Breast epithelium (tissue), 4 donors: ENCODE measurements at places on chromosomes 3 and 15. TPM values are rescaled to one million over a fixed set of nuclear protein-coding genes. Genes with fewer than 3 reads are reported as not detected.

DNA sequence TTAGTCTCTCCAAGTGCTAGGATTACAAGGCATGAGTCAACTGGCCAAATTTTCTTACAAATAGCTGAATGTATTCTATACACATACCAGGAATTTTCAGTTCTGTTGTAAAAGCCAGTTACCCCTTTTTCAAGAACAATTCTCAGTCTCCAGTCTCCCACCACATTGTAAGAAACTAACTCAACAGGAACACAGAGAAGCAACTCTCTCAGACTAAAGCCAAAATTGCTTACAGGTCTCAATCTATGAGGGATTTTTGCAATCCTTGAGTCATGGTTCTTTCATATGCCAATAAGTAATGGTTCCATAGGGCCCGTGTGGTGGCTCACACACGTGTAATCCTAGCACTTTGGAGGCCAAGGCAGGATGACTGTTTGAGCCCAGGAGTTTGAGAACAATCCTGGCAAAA is 8.5 kb downstream of the IP6K2 start:
- H3K27ac ChIP-seq, result peak overlapping the region; percentile 68
- H3K36me3 ChIP-seq, result no peaks in the 10 kb centered on the region
- no peak for DNase-seq
- H3K4me1 ChIP-seq, result no peaks in the 10 kb centered on the region
- H3K4me3 ChIP-seq, result no peak overlapping the region
- H3K27me3 ChIP-seq, result no peaks in the 10 kb centered on the region

GRCh38 chr15:88702983-88703382 is 64.2 kb downstream of the ISG20 start:
- no peaks in the 10 kb centered on the region for H3K36me3 ChIP-seq
- no peaks in the 10 kb centered on the region for H3K4me1 ChIP-seq
- H3K27ac ChIP-seq, result no peak overlapping the region
- no peak overlapping the region for H3K4me3 ChIP-seq
- H3K27me3 ChIP-seq, result no peaks in the 10 kb centered on the region
- no peak for DNase-seq

Gene ACP3
- 6.7 TPM for total RNA-seq

DNA sequence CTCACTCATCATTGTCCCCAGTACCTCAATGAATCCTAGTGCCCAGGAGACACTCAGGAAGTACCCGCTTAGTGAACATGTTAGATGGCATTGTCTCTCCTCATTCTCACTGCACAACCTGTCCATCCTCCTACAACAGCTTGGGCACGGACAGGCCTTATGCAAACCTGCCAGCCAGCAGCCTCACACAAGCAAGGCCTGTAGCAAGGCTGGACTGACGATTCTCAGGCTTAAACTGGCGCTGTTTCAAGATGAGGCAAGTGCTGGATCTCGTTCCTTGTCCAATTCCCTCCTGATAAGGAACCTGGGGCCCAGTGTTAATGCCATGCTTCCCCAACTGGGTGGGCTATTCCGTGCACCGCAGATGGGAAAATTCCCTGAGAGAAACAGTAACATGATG is 59.0 kb downstream of the CDCP1 start:
- no peaks in the 10 kb centered on the region for H3K36me3 ChIP-seq
- H3K27me3 ChIP-seq, result no peaks in the 10 kb centered on the region
- no peak for DNase-seq
- H3K27ac ChIP-seq, result no peak overlapping the region
- H3K4me1 ChIP-seq, result no peaks in the 10 kb centered on the region

DNA sequence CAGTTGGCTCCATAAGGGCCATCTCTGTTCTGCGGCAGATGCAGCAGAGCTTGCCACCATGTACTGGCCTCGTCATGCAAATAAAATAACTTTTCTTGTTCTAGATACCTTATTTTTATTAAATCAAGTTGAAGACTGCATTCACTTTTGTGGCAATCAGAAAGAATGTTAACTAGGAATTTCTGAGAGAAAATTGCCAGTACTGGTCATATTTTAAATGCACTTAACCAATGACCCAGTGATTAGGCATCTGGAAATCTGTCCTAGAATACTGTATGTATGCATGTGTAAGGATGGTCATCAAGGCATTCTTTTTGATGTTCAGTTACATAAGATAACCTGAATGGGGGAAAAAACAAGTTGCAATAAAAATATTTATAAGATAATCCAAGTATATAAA is 34.2 kb upstream of the CSPG5 start:
- H3K36me3 ChIP-seq, result peaks cover 5% of the 10 kb centered on the region
- H3K27ac ChIP-seq, result no peak overlapping the region
- no peaks in the 10 kb centered on the region for H3K27me3 ChIP-seq
- H3K4me1 ChIP-seq, result no peaks in the 10 kb centered on the region

DNA sequence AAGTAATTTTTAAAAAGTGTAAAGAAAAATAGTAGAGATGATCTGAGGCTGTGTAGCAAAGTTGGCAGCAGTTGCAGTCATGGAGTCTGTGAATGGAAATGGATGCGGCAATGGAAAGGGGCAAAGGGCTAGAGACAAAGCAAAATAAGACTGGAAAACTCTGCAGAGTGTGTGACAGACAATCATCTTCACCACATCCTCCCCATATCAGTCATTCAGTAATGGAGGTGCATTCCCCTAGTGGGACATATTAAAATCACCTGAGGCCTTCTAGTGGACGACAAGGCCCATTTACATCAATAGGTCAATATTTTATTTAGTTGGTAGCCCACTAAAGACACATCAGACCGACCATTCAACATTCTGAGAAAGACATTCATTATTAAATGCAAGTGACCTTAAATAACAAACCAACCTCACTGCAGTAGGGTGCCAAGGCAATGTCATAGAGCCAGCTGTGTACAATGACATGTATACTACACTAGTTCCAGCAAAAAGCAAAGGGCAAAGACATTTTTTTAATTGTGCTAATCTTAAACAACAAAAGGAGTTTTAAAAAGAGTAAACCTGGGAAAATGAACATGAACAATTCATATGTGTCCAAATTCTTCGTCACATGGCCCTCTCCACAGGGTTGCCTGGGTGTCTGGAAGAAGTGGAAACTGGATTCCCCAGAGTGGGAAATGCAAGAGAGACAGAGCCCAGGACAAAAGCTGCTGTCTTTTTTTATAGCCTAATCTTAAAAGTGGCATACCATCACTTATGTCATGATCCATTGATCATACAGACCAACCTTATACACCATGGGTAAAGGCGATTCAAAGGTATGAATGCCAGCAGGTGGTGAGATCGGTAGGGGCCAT is 15.6 kb upstream of the RAP2B start:
- no peaks in the 10 kb centered on the region for H3K36me3 ChIP-seq
- H3K27ac ChIP-seq, result no peak overlapping the region
- no peak for DNase-seq
- H3K27me3 ChIP-seq, result no peaks in the 10 kb centered on the region
- H3K4me1 ChIP-seq, result no peaks in the 10 kb centered on the region

DNA sequence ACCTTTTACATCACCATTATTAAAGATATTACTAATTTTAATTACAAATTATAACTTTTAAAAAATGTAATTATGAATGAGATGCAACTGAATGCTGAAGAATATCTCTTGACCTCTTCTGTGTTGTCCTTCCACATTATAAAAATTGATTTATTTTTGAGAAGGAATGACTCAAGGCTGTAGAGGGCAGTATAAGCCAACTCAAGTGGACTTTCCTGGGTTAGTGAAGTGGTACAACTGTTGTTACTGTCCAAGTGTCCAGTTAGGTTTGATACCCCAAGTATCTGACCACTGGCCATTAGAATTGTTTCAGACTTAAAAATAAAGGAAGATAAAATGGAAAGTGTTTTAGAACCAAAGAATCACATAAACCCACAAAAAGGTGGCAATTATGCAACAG is 51.9 kb downstream of the BBX start:
- H3K4me1 ChIP-seq, result no peaks in the 10 kb centered on the region
- H3K27ac ChIP-seq, result no peak overlapping the region
- no peak for DNase-seq

DNA sequence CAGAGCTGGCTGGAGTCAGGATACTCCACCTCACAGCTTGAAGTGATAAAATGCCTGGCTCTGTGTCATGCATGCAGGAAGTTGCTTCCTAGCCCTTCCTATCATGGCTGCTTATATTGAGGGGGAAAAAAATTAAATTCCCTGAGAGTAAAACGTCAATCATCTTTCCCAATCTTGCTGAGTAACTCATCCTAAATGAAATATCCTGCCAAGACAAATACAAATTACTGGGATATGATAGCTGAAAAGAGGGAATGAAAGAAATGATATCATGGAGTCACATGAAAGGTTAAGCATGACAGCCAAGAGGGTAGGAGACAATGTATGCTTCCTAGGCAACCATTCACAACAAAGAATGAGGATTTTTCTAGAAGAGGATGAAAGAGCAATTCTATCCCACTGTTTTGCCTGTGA is 110.6 kb downstream of the ABI3BP start:
- no peaks in the 10 kb centered on the region for H3K4me1 ChIP-seq
- H3K27ac ChIP-seq, result no peak overlapping the region
- DNase-seq, result no peak
- H3K36me3 ChIP-seq, result peaks cover 4% of the 10 kb centered on the region
- H3K4me3 ChIP-seq, result no peak overlapping the region
- H3K27me3 ChIP-seq, result no peaks in the 10 kb centered on the region

GRCh38 chr3:4693620-4694019 is 200.5 kb downstream of the ITPR1 start:
- H3K4me1 ChIP-seq, result no peaks in the 10 kb centered on the region
- DNase-seq, result no peak
- no peak overlapping the region for H3K4me3 ChIP-seq
- no peak overlapping the region for H3K27ac ChIP-seq
